Activated naive CD8-positive, alpha-beta T cell treated with anti-CD3 and anti-CD28 coated beads, Interleukin-2, amount 10 ng/mL, durations not matched to agents 7 days and 5 days (primary cell): ENCODE measurements at places on chromosomes 7 and 10. TPM values are rescaled to one million over a fixed set of nuclear protein-coding genes. Genes with fewer than 3 reads are reported as not detected.
A peak's percentile ranks its signal among the peaks of the same experiment; 100 is the strongest.

DNA sequence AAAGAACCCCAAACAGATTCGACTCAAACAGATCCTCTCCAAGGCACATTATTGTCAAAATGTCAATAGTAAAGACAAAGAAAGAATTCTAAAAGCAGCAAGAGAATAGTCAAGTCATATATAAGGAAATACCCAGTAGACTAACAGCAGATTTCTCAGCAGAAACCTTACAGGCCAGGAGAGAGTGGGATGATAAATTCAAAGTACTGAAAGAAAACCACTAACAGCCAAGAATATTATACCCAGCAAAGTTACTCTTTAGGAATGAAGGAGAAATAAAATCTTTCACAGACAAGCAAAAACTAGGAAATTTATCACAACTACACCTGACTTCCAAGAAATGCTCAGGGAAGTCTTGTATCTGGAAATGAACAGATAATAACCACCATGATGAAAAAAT is 38.2 kb downstream of the ANXA8 start:
- no peaks in the 10 kb centered on the region for H3K27me3 ChIP-seq
- peaks cover 5% of the 10 kb centered on the region for H3K4me1 ChIP-seq
- no peak for DNase-seq
- H3K36me3 ChIP-seq: no peaks in the 10 kb centered on the region
- no peak overlapping the region for H3K27ac ChIP-seq

DNA sequence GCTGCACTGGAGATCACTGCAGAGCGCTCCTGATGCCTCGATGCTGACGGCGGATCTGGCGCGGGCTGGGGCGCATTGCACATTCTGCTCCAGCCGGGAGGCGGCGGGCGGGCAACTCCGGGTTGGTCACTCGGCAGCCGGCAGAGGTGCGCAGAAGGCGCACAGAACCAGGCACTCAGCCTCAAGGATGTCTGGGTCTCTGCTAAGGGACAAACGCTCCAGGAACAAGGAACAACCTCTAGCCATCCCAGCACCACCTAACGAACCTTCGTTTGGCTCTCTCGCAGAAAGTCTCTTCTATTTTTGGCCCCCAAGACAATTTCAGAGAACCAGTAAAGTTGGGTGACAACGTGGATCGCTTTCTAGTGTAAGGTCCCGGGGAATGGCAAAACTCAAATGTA is 254.6 kb downstream of the OTUD1 start:
- no peak overlapping the region for H3K4me3 ChIP-seq
- H3K36me3 ChIP-seq: no peaks in the 10 kb centered on the region
- H3K27ac ChIP-seq: no peak overlapping the region
- peaks cover 3% of the 10 kb centered on the region for H3K4me1 ChIP-seq
- peaks cover 67% of the 10 kb centered on the region for H3K27me3 ChIP-seq

- H3K4me1 ChIP-seq: no peaks in the 10 kb centered on the region
- H3K36me3 ChIP-seq: no peaks in the 10 kb centered on the region
- H3K4me3 ChIP-seq: no peak overlapping the region
- no peak for DNase-seq
- no peak overlapping the region for H3K27ac ChIP-seq
These were observed 254.7 kb downstream of the PAXIP1 start for GRCh38 chr7:154748089-154748786.

DNA sequence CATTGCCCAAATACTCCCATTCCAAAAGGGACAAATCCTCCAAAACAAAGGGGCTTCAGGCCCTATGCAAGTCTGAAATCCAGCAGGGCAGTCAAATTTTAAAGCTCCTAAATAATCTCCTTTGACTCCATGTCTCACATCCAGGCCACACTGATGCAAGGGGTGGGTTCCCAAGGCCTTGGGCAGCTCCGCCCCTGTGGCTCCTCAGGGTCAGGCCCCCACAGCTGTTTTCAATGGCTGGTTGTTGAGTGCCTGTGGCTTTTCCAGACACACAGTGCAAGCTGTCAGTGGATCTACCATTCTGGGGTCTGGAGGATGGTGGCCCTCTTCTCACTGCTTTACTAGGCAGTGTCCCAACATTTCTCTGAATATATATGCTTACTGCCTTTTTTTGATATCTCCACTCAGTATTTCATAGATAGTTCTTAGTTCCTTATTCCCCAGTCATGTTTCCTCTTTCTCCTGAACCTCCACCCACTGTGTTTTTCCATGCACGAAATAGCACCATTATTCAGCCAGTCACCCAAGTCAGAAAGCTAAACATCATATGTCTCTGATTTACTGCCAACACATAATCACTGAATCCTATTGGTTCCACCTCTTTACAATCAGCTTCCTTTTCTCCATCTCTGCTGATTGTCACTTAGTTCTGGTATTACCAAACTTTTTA is 172.6 kb upstream of the CACNA2D1 start:
- H3K4me1 ChIP-seq: no peaks in the 10 kb centered on the region
- no peaks in the 10 kb centered on the region for H3K27me3 ChIP-seq
- H3K36me3 ChIP-seq: no peaks in the 10 kb centered on the region
- H3K4me3 ChIP-seq: no peak overlapping the region
- H3K27ac ChIP-seq: no peak overlapping the region

DNA sequence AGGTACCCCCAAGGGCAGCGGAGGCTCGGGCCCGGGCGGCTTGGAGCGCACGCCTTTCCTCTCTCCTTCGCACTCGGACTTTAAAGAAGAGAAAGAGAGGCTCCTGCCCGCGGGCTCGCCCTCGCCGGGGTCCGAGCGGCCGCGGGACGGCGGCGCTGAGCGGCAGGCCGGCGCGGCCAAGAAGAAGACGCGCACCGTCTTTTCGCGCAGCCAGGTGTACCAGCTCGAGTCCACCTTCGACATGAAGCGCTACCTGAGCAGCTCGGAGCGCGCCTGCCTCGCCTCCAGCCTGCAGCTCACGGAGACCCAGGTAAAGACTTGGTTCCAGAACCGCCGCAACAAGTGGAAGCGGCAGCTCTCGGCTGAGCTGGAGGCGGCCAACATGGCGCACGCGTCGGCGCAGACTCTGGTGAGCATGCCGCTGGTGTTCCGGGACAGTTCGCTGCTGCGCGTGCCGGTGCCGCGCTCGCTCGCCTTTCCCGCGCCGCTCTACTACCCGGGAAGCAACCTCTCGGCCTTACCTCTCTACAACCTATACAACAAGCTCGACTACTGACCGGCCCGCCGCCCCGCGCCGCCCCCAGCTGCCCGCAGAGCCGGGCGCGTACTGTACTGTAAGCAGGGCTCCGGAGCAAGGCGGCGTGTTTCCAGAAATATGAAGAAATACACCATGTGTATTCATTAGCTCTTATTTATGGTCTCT is 1.8 kb downstream of the HMX2 start:
- H3K27me3 ChIP-seq: peaks cover 43% of the 10 kb centered on the region
- peak overlapping the region; percentile 71 for H3K4me3 ChIP-seq
- peaks cover 3% of the 10 kb centered on the region for H3K36me3 ChIP-seq
- peak; percentile 66 for DNase-seq
- H3K4me1 ChIP-seq: peaks cover 40% of the 10 kb centered on the region

DNA sequence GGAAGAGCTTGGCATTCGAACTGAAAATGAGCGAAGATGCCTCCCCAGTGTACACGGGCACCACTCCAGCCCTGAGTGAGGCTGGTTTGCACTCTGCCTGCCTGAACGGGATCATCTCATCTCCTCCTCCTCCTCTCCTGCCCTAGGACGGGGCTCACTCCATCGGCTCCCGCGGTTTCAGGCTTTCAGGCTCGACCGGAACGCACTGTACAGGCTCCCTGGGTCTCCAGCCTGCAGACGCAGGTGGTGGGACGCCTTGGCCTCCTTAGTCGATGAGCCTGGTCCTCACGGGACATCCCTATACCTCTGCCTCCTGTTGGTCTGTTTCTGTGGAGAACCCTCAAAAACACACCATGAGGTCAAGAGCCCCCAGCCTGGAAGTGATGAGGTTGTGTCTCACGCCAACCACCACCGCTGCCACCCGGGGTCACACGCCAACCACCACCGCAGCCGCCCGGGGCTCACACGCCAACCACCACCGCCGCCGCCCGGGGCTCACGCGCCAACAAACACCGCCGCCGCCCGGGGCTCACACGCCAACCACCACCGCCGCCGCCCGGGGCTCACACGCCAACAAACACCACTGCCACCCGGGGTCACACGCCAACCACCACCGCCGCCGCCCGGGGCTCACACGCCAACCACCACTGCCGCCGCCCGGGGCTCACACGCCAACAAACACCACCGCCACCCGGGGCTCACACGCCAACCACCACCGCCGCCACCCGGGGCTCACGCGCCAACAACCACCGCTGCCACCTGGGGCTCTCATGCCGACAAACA is 56.3 kb downstream of the FOXL3 start:
- H3K4me1 ChIP-seq: no peaks in the 10 kb centered on the region
- no peak overlapping the region for H3K4me3 ChIP-seq
- H3K27ac ChIP-seq: no peak overlapping the region
- H3K27me3 ChIP-seq: no peaks in the 10 kb centered on the region

GRCh38 chr7:44380831-44381493 is 55.6 kb upstream of the CAMK2B start:
- H3K27ac ChIP-seq: peak overlapping the region; percentile 30
- H3K4me1 ChIP-seq: peaks cover 2% of the 10 kb centered on the region
- DNase-seq: no peak
- peaks cover 1% of the 10 kb centered on the region for H3K36me3 ChIP-seq
- no peaks in the 10 kb centered on the region for H3K27me3 ChIP-seq

DNA sequence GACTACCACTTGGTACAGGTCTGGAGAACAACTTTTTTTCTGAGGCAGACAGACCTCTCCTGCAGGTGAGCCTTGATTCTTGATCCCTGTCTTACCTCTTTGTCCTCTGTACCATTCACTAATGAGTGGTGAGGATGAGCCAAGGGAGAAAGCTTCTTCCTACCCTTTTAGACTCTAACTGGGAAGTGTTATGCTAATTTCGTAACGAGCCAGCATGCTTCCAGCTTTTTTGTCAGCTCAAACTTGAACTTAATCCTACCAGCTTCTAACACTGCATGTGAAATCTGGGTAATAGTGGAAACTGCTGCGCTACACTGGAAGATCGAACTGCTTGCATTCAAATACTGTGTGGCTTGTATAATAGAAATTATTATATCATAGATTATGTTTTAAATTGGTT is 87.0 kb downstream of the NEUROD6 start:
- H3K27ac ChIP-seq: no peak overlapping the region
- no peaks in the 10 kb centered on the region for H3K4me1 ChIP-seq
- no peaks in the 10 kb centered on the region for H3K36me3 ChIP-seq
- peaks cover 3% of the 10 kb centered on the region for H3K27me3 ChIP-seq
- no peak for DNase-seq

DNA sequence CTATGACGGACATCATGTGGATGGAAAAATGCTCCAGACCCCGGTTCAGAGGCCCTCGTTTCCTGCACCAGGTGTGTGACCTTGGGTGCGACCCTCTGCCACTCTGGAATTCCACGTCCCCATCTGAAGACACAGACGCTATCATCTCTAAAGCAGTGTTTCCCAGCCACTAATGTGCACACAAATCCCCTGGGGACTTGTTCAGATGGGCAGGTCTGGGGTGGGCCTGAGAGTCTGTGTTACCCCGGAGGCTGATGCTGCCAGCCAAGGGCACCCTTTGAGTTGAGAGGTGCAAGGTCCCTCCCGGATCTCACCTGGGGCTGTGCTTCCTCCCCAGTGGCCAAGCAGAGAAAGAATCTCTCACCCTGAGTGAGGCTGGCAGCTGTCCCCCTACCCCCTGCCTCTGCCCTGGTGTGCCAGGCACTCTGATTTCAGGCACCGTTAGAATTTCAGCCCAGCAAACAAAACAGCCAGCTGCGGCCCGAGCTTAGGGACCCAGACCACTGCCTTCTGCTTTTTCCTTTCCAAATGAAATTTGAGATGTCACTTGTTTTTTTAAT is 90.0 kb downstream of the SLIT1 start:
- H3K27ac ChIP-seq: no peak overlapping the region
- no peaks in the 10 kb centered on the region for H3K36me3 ChIP-seq
- peaks cover 13% of the 10 kb centered on the region for H3K4me1 ChIP-seq
- DNase-seq: no peak
- peaks cover 38% of the 10 kb centered on the region for H3K27me3 ChIP-seq

Gene MYO1G
- 403 TPM for total RNA-seq

Gene PLXNA4
- 16.5 TPM for total RNA-seq

Gene MMP21
- 0.25 TPM for total RNA-seq

Gene PON1
- total RNA-seq: not detected

Gene GPR15LG
- total RNA-seq: not detected

Gene ASB4
- total RNA-seq: not detected

Gene IL6
- 0.64 TPM for total RNA-seq
